ENCODE measurements at places on chromosomes 12 and 14.

- no peak for DNase-seq
Observed at GRCh38 chr14:83071888-83072501, 1538.3 kb upstream of the SEL1L start.

DNA sequence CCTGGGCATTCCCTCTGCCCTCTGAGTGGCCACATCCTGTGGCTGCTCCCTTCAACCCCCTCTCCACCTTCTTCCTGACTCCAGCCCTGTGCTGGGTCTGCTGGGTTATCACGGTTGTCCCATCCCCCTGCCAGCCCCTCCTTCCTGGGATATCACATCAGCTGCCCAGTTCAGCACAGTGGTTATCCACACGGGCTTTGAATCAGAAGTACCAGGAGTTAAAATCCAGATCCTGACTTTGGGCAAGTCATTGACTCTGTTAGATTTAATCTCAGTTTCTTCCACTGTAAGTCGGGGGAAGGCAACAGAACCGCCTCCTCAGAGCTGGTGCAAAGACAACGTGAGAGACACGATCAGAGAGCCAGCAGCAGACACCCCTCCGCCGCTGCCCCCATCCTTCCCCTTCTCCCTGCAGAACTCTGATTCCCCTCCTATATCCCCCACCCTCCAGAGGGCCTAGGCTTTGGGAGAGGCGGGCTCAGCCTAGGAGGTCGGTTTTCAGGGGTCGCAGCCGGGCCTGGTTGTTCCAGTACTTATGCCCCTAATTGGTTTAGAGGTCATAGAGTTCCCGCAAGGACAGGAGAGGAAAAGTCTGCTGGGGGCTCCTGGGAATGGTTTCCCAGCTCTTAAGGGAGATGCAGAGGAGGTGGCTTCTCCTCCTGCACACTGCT is 42.5 kb downstream of the PRIMA1 start:
- no peak for DNase-seq

DNA sequence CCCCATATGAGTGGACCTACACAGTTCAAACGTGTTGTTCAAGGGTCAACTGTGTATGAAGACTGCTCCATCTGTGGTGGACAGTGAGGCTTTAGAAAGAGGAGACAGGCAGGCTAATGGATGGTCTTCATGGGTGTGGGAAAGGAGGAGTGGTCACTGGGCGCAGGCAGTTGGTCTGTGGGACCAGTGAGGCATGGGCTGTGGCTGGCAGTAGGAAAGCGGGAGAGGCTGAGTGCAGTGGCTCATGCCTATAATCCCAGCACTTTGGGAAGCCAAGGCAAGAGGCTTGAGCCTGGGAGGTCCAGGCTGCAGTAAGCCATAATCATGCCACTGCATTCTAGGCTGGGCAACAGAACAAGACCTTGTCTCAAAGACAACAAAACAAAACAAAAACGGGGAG is 2.0 kb upstream of the NR4A1 start:
- no peak for DNase-seq

DNA sequence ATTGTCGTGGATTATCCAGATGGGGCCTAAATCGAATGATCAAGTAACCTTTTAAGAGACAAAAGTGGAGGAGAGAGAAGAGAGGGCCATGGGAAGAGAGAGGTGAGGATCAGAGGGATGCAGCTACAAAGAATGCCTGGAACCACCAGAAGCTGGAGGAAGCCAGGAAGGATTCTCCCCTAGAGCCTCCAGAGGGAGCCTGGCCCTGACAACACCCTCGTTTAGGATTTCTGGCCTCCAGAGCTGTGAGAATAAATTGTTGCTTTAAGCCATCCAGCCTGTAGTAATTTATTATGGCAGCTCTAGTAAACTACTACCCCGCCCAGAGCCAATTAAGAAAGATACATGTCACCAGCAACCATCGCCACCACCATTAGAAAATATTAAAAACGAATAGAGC is 46.2 kb upstream of the GSC start:
- no peak for DNase-seq

DNA sequence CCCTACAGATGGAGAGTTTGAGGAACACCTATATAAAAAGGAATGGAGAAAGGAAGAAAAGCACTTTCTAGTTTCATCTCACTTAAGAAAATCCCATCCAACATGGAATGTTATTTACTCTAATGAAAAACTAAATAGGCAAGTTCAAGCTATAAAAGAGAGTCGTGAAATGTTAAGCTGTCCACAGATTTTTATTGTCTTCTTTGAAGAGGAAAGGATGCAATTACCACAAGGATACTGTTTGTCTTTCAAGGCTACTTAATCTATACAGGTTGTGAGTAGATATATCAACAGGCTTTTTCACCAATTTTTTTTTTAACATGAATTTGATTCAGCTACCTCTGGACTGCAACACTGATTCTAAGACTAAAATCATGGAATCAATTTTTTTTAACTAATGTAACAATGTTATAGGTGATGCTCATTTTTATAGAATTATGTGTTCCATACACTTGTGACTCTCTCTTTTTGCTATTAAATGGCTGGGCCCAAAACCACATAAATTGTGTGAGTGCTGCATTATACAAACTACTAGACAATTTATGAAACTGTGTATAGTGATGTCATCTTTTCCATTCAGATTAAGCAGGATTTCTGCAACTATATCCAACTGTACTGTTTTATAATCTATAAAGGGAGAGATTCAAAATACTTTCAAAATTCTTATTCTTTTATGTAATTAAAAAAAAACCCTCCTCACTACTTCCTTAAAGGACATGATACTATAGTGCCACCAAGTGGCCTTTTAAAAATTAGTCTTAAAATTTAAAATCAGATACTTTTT is 26.8 kb upstream of the BMAL2 start:
- DNase-seq = peak; percentile 34

DNA sequence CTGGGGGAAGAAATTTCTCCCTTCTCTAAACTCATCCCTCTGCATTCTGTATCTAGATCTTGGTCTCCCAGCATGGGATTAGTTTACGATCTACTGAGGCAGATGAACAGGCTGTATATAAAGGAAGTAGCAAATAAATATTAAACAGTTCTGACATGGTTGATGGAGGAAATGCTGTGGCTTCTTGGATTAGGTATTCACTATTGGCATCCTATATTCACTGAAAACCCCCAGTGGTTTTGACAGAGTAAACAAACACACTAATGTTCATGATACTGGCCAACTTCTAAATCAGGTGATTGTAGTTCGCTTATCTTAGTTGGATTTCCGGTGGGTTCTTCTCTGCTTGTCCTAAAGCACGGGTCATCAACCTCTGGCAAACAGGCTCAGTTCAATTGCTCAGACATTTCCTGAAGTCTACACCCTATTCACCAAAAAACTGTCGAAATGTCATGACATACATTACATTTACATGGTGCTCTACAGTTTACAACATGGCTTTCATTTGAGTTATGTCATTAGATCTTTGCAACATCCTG is 433.9 kb downstream of the EGLN3 start:
- no peak for DNase-seq

GRCh38 chr14:77580964-77581505 is 35.4 kb downstream of the SPTLC2 start:
- DNase-seq = peak; percentile 52

GRCh38 chr12:91871751-91872150 is 273.9 kb downstream of the BTG1 start:
- DNase-seq = no peak

- no peak for DNase-seq
Observed at GRCh38 chr14:74574090-74574433, 38.0 kb downstream of the LTBP2 start.

GRCh38 chr14:88049266-88049665 is 44.3 kb downstream of the GPR65 start:
- no peak for DNase-seq

- peak; percentile 82 for DNase-seq
Observed at GRCh38 chr12:115190010-115190770, 506.2 kb upstream of the TBX3 start.

DNA sequence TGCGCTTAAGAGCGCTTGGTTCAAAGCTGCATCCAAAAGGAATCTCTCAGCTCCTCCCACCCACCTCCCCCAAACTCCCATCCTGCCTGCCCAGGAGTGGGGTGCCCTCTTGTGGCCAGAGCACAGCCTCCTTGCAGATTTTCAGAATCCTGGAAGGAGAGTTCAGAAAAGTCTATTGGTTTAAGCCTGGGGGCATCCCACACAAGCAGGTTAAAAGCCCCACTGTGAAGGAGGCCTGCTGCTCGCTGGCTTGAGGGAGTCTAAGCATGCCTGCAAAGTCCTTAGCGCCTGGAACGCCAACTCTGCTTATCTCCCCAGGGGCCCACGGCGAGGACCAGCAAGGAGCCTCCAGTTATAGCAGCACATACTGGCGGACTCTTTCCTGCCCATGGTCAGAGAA is 297.1 kb downstream of the KSR2 start:
- DNase-seq = no peak

DNA sequence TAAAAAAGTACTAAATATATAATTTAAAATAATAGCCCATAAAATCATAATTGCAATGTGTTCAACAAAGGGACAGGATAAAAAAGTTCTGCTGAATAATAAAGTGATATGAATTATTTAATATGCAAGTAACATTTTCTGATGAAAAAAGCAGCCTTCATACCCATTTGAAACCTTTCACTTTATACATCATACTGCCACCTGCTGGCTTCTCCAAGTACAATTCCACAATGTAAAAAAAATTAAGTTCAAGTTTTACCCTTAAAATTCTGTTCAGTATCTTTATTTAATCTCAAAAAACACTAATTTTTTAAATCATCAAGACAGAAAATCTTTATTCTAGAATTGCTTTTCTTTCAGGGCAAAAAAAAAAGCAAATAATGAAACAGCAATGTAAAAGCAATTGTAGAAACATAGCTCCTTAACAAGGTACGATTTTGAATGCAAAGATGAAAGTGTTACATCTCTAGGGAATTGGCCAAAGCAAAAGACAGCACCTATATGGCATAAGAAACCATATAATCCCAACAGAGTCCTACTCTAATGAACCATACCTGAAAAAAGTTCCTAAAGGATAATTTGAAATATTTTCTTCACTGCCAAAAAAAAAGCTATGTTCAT is 15.0 kb downstream of the MDM1 start:
- DNase-seq = peak; percentile 36

GRCh38 chr12:4857472-4858291 is 52.0 kb upstream of the KCNA1 start:
- DNase-seq = peak; percentile 51

DNA sequence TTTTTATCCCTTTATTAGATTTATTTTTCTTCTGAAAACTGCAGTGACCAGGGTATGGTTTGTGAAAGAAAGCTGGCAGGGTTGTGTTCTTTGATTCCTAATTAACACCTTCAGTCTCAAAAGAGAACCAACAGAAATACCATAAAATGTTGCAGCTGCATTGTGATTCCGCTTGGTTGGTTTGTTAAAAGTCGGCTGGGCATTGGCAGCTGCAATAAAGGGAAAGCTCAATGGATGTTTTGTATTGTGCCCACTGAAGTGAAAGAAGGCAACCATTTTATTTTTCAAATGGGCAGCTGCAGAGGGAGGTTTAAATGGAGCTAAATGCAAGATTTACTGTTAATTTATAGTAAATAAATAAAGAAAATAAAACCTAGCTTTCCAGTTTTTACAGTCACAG is 16.7 kb downstream of the LGR5 start:
- DNase-seq = no peak

GRCh38 chr14:67186789-67187584 is 2.3 kb upstream of the GARIN2 start:
- peak; percentile 17 for DNase-seq

- DNase-seq = no peak
Observed at GRCh38 chr14:58703161-58703506, 65.4 kb downstream of the DACT1 start.

DNA sequence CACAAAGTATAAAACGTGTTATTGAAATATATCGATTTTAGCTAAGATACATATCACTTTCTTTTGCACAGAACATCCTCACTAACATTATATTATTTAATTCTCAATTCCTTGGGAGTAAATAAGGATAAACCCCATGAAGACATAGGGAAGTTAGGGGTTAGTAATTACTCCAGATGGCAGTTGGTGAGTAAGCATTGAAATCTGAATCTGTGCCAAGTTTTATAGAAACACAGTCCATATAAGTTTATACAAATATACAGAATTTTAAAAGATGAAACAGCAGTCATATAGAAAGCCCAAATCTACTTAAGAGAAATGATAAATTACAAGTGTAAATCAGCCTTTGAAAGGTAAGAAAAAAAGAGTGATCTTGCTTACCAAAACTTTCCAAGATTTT is 200.4 kb upstream of the SYT10 start:
- DNase-seq = no peak

DNA sequence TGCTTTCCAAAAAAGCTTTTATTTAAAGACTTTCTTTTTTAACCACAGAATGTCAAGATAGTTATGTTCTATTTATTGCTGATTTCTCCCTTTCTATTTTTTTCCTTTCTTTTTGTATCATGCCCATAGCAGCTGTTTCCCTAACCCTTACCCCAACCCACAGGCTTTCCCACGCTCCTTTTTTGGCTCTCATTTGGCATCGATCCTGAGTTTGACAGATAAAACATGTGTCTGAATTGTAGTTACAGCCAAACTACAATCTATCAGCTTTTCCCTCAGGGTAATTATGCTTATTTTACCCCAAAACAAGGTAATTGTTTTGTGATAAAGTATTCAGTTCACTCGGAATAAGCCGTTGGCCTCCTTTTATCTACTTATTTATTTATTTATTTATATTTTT is 46.7 kb downstream of the PDE3A start:
- DNase-seq = no peak

DNA sequence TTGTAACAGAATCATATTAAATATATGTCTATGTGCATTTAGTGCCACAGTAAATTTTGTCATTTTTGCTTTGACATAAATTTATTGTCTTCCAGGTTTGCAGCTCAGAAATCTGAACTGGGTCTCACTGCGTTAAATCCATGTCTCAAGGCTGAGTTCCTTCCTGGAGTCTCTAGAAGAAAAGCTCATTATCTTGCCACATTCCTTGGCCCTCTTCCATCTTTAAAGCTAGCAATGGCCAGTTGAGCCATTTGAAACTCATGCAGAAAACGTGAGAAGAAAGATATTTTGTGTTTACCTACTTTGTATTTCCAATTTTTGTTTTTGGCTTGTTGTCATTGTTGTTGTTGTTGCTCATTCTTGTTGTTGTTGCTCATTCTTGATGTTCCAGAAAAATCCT is 10.7 kb downstream of the PRH1 start:
- no peak for DNase-seq

DNA sequence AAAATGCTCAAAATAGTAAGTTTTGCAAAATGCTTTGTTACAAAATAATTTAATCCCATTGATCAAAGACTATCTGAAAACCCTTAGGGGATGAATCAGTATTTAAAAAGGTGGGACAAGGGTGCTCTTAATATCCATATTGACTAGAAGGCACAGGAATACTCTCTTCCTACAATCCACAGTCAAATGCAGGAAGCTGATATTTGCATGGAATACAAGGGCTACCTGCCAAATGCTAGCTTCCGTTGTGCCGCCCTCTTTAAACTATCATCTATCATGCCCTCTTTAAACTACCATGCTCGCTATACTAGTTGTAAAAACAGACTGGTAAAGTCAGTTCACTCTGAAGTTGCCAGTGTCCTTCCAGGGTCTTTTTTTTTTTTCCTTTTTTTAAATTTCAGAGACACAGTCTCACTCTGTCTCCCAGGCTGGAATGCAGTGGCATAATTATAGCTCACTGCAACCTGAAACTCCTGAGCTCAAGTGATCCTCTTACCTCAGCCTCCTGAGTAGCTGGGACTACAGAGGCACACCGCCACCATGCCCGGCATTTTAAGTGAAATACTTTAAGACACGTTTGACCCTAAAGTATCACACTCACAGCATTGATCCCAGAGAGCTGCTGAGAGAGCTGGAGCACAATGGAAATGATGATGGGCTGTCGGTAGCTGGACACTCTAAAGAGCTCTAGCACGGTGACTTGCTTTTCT is 6.7 kb downstream of the SLC2A3 start:
- DNase-seq = no peak

Data from fibroblast of gingiva (primary cell).